ENCODE measurements at places on chromosomes 13 and 19.

DNA sequence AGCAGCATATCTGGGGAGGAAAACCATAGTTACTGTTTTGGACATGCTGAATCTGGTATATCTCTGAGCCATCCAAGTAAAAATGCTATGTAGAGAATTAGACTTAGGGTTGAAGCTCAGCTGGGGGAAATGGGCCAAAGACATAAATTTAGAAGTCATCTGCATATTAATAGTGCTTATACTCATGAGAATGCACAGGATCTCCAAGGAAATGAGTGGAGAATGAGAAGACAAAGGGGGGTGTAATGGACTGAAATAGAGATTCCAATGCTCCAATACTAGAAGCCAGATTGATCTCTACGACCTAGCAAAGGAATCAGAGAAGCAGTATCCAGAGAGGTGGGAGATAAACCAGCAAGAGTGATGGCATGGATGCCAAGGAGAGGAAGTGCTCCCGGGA is 10.3 kb upstream of the FAM124A start:
- DNase-seq: no peak

- peak; percentile 94 for DNase-seq
Observed at GRCh38 chr19:940591-941291, 14.9 kb downstream of the ARID3A start.

GRCh38 chr19:38809592-38810252 is 3.0 kb downstream of the LGALS4 start:
- no peak for DNase-seq

DNA sequence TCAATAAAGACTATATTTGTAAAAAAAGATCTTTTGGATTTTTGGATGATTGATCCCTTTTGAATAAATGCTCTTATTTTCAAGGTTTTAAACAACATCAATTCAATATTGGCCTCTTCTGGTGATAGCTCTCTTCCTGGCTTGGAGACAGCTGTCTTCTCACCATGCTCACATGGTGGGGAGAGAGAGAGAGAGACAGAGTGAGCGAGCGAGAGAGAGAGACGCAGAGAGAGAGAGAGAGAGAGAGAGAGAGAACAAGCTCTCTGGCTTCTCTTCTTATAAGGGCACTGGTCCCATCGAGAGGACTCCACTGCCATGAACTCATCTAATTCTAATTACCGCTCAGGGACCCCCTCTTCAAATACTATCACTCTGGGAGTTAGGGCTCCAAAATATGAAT is 32.1 kb upstream of the FARP1 start:
- no peak for DNase-seq

GRCh38 chr13:85557691-85558467 is 241.3 kb downstream of the SLITRK6 start:
- no peak for DNase-seq

- DNase-seq: no peak
Observed at GRCh38 chr19:14901675-14902260, 15.8 kb upstream of the OR7A17 start.

- DNase-seq: no peak
Observed at GRCh38 chr19:40693150-40693788, 2.8 kb upstream of the NUMBL start.

Measured in hematopoietic multipotent progenitor cell (in vitro differentiated cells).